ENCODE measurements at places on chromosomes 2 and 18.

GRCh38 chr2:109053716-109054115 is 64.7 kb upstream of the EDAR start:
- no peak for DNase-seq

DNA sequence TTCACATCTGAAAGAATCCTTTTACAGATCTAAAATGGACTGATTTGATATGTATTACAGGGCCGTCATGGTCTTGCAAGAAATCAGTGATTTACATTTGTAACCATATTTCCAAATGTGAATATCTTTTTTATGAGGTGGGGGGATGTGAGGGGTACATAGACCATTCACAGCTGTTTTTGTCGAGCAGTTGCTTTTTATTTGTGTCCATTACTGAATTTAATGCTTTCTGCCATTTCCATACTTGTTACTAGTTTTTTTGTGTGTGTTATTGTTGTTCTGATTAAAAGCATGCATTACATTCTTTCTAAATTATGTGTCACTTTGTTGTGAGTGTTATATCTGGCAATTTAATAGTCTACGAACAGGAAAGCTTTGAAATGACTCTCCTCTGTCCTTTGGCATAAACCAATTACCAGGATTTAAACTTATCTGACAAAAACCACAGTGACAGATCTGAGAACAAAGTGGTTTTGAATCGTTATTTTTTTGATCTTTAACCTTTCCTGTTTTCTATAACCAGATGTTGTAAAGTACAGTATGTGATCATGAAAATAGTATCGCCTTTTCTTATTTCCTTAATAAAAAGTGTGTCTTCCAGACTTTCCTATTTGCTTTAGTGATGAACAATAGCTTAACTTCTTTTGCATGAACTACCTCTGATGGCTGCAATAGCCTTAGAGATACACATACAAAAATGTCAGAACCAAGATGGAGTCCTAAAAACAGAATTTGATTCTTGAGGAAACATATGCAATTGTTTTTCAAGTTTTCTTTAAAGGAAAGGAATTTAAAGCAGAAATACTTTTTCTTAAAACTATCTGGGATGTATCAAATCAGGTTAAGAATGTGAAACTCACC is 354.2 kb upstream of the ACVR2A start:
- DNase-seq: no peak

DNA sequence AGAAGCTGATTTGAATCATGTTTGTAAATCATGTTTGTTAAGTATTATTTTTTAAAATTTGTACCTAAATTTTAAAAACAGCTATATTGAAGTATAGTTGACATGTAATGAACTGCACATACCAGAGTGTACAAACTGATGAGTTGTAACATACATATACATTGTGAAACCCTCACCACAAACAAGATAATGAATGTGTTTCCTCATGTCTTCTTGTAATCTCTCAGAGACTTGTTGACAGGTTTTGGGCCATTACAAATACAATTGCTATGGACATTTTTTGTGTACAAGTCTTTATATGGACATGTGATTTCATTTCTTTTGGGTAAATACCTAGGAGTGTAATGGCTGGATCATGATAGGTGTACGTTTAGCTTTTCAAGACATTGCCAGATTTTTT is 21.5 kb downstream of the WDR43 start:
- DNase-seq: no peak

DNA sequence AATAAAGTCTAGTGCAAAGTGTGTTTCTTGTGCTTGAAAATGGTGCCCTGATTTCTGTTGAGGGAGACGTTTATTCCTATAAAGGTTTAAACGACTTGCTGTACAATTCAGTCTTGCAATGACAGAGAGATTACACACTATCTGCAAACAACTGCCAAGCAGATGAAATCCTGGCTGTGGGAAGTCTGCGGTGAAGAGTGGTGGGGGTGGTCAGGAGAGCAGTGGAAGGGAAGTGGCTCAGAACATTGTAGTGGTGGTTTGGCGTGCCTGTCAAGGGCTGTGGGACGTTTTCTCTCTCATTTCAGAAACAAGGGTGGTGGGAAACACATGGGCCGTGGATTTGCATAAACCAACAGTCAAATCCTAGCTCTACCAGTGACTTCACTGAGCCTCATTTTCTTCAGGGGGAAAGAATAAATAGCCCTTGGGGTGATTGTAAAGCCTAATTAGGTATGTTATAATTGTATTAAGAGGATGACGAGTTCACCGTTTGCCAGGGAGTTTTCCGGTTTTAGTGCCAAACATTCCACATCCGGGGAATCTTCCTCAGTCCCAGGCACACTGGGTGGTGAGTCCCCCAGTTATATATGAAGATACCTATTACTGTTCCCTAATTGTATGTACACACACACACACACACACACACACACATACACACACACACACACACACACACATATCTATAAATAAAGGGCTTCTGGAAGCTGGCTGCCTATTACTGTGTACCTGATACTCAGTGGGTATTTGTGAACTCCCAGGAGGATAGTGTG is 115.0 kb downstream of the SPTBN1 start:
- peak; percentile 51 for DNase-seq

DNA sequence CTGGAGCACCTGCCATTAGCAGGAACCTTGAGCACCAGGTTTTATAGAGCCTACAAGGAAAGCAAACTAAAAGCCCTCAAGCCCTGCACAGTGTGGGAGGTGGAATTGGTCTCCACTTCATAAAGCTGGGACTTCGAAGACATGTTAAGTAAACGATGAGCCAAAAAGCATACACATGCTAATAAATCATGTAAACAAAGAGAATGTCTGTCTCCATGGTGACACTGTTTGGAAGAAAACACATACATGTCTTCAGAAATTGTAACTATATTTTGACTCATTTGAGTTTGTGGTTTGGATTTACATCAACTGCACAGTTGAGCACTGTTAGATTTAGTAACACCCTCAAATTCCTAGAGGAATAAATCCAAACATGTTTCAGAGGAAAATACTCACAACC is 978.5 kb upstream of the LRRTM1 start:
- no peak for DNase-seq

GRCh38 chr2:68103030-68103708 is 40.4 kb upstream of the C1D start:
- no peak for DNase-seq

DNA sequence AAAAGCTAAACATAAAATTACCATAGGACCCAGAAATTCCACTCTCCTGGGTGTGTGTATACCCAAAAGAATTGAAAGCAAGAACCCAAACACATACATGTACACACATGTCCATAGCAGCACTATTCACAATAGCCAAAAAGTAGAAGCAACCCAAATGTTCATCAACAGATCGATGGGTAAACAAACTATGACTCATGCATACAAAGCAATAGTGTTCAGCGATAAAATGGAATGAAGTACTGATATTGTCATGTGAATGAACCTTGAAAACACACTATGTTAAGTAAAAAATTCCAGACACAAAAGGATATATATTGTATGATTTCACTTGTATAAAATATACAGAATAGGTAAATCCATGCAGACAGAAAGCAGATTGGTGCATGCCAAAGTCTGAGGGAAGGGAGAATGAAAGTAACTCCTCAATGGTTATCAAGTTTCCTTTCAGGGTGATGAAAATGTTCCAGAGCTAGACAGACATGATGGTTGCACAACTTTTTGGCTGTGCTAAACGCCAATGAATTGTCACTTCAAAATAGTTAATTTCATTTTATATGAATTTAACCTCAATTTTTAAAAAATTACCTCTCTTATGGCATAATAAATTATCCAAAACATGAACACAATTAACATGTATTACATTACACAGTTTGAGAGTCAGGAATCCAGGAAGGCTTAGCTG is 35.5 kb downstream of the GKN2 start:
- DNase-seq: no peak

- DNase-seq: no peak
These were observed 1.3 kb upstream of the GPC1 start for GRCh38 chr2:240433973-240434727.

- no peak for DNase-seq
These were observed 33.3 kb downstream of the IL1R2 start for GRCh38 chr2:102025016-102025501.

- no peak for DNase-seq
These were observed 15.3 kb downstream of the NMUR1 start for GRCh38 chr2:231514951-231515297.

DNA sequence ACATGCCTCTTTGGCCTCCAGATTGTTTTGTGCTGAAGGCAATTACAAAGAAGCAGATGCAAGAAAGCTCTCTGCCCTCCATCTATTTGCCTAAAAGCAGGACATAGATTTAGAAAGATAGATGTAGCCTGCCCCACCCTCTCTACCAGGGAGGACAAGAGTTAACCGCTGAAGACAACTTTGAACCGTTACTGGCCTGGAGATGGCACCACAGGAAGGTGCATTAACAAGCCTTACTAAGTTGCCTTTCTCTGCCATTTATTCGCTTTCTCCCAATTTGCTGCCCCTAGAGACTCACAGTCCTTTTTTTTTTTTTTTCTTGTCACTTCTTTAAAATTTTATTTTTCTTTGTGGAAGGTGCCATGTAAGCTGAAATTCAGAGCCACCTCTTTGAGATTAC is 28.8 kb upstream of the RMDN2 start:
- DNase-seq: no peak

GRCh38 chr2:162244541-162245031 is 1.3 kb upstream of the FAP start:
- no peak for DNase-seq

DNA sequence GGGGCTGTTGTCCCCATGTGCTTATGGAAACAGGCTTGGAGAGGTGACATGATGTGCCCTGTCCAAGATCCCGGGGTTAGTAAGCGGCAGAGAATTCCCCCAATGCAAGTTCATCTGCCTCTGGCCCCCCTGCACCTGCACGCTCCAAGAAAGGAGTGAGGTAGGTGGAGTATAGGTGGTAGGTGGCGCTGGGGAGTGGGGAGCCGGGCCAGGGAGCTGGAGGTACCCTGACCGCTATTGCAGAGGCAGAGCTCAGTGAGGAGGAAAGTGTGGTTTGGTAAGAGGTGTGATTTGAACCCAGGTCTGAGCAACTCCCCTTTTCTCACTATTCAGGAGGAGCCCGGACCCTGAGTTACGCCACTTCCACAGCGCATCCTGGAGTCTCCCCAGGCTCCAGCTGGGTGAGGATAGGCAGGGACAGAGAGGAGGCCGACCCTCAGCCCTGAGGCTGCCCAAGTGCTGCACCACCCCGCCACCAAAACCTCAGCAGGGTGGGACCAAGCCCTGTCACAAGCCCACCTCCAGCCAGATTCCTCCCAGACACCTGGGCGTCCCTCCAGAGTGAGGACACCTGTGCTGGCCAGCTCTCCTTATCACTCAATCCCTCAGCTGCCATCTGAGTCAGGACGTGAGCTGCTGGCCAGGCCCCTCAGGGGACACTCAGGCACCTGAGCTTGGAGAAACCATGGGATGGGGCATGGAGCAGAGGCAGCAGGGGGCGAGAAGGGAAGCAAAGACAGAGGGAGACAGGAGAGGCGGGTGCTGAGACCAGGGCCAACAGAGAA is 5.6 kb downstream of the HAAO start:
- DNase-seq: no peak

DNA sequence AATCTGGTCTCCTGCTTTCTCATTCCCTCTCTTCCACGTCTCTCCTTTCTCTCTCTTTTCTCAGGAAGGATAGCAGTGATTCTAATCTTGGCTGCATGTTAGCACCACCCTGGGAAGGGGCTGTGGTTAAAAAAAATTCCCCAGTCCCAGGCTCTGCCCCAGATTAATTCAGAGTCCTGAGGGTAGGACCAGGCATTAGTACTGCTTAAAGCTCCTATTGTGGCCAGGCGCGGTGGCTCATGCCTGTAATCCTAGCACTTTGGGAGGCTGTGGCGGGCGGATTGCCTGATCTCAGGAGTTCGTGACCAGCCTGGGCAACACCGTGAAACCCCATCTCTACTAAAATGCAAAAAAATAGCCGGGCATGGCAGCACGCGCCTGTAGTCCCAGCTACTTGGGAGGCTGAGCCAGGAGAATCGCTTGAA is 35.4 kb upstream of the EML4 start:
- no peak for DNase-seq

- no peak for DNase-seq
These were observed 89.4 kb upstream of the ASB18 start for GRCh38 chr2:236353594-236353942.

DNA sequence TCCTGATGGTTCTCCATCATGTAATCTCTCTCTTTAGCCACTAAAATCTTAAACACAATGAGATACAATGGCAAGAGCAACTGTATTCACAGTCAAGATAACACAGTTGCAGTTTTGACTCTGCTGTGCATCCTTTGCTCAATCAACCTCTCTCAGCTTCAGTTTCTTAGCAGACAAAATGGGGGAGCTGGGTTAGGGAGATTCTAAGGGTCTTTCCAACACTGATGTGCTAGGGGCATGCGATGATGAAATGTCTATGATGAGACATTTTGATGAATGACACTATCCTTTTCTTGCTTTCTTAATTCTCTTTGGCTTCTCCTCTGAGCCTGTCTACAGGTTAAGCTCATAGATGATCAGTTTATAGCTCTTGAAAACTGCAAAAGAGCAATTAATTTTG is 1.1 kb downstream of the SERPINB10 start:
- DNase-seq: no peak

DNA sequence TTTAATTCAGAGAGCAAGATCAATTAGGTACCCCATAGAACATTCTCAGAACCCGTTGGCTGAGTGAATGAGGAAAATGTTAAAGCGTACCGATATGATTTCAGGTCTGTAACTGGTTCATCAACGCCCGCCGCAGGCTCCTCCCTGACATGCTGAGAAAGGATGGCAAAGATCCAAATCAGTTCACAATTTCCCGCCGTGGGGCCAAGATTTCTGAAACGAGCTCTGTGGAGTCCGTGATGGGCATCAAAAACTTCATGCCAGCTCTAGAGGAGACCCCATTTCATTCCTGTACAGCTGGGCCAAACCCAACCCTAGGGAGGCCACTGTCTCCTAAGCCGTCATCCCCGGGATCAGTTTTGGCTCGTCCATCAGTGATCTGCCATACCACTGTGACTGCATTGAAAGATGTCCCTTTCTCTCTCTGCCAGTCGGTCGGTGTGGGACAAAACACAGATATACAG is 7.3 kb downstream of the TGIF1 start:
- no peak for DNase-seq

DNA sequence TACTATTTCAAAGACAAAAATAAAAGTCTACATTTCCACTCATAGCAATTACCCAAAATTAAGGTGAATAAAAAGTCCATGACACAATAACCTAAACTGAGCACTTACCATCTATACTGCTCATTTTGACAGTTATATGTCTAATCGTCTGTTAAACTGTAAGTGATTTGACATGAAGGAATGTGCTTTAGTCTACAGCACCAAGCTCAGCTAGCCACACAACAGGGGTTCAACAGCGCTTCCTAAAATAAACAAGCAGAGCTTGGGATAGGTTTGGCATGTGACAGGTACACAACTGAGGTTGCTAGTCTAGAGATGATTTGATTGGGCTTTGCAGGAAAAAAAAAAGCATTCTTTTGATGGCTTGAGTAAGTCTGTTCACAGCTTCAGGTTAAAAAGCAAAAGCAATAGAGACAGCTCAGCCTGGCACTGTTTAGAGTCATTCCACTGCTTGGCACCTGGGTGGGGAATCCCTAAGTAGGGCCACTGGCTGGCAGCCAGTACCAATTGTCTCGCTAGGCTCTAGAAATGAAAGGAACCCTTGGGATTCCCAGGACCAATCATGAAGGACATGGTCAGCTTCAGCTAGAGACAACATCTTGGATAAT is 78.6 kb downstream of the BARD1 start:
- no peak for DNase-seq

- DNase-seq: no peak
These were observed 97.7 kb upstream of the SIX3 start for GRCh38 chr2:44843641-44844310.

GRCh38 chr2:149747456-149747855 is 159.9 kb upstream of the MMADHC start:
- DNase-seq: no peak
